ENCODE measurements at places on chromosomes 5 and 9.
A peak's percentile ranks its signal among the peaks of the same experiment; 100 is the strongest.

DNA sequence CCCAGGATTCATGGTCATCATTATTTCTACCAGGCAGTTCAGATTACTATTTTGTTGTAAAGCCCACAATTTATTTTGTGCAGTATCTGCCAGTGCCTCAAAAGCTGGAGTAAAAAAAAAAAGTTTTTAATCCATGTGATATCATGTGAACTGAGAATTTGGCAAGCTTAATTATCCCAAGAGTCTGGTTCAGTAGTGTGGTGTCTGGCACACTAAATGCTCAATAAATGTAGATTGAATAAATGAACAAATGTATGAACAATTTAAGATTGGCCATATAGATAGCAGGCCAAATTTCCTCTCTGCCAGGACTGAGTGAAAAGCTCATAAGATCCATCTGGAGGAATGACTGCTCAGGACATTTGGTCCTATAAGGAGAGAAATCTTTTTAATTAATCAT is 533.0 kb downstream of the TLE1 start:
- no peak for DNase-seq

- no peak for DNase-seq
Measured at GRCh38 chr5:75057561-75057960, 5.2 kb upstream of the GCNT4 start.

- DNase-seq: no peak
Measured at GRCh38 chr5:124747791-124748686, 1.6 kb upstream of the ZNF608 start.

GRCh38 chr9:6407778-6408177 is 5.2 kb upstream of the UHRF2 start:
- DNase-seq: no peak

DNA sequence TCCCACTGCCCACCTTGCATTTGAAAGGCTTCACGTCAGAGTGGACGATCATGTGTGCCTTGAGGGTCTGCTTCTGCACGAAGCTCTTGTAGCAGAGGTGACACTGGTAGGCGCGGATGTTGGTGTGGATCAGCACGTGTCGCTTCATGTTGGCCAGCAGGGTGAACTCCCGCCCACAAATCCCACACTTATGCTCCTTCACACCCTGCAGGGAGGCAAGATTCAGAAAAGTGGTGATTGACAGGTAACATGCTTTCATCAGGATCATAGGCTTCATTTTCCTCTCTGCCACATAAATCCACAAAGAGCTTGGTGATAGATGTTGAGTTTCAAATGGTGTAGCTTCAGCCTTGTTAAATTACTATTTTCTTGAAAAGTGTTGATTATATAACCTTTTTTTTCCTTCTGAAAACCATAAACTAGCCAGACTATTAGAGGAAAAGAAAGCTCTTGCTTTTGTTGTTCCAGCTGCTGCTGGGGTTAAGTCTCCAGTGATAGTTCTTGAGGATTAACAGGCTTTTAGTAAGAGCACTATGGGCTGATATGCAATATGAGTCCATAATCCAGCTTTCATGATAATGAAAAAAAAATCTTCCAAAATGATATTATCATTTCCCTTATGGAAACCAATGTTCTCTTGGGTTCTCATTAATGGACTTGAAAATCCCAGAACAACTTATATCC is 50.7 kb downstream of the ZNF366 start:
- no peak for DNase-seq

- no peak for DNase-seq
Measured at GRCh38 chr5:28275931-28276330, 1237.5 kb upstream of the CDH9 start.

- peak; percentile 95 for DNase-seq
Measured at GRCh38 chr9:137422604-137423513, at the start of the genes EXD3 and NOXA1. Gene EXD3 (minus strand): TSS chr9:137423162. CDS start chr9:137395357, 27,805 bp downstream. Gene NOXA1 (plus strand): TSS chr9:137423393. CDS start chr9:137423530, 137 bp downstream.

Data from activated gamma-delta T cell treated with Interleukin-2 at 50 U/mL for 16 hours (primary cell).